ENCODE measurements at places on chromosomes 2 and 18.

GRCh38 chr2:49080681-49081080 is 73.6 kb downstream of the FSHR start:
- DNase-seq: no peak

DNA sequence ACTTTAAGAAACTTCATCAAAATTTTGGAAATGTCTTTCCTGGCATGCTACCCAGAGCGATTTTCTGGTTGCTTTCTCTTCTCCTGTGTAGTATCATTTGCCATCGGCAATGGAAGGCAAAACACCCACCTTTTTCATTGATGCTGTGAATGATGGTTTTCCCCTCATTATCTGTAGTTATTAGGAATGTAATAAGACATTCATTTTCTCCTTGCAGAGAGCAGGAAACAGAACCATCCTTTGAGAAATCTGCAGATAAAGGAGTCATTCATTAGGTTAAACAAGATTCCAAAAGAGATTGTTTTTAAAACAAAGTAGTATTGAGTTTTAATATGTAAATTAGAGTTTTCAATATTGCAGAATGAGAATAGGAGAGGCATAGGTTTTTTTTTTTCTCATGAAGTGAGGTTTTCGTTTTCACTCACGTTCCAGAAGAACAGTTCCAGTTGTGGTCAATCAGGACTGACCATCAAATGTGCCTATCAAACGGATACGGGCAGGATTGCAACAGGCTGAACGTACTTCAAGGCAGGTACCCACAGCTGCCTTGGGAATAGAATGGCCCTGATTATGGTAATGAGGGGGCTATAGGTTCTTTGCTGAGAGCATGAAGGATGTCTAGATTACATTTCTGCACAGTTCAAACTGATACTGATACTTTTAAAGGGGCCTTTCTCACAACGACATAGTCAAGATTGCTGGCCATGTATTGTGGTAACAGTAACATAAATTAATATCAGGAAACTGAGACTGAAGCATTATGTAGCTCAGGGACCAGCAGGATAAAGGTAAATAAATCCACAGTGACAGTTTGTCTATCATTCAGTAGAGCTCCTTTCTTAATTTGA is 49.8 kb upstream of the PLA2R1 start:
- DNase-seq: no peak

- DNase-seq: peak; percentile 10
Observed at GRCh38 chr2:5693287-5694201, 1.4 kb downstream of the SOX11 start.

DNA sequence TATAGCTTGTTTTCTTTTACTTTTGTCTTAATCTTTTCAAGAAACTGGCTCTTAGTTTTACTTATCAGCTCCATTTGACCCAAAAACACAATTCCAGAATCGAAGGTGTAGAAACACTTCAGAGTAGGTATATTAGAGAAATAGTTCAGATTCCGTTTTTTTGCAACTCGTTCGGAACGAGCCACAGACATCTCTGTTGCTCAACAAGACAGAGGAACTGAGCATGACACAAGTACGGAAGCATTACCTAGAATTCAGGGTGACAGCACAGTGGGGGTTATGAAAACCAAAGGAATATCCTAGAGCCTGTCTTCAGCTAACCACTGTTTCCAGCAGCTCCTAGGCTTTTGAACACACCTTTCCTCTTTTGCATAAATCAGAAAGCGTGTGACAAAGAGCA is 5.0 kb downstream of the HRH4 start:
- DNase-seq: no peak

- no peak for DNase-seq
Observed at GRCh38 chr18:24259869-24260641, 121.2 kb downstream of the CABYR start.

DNA sequence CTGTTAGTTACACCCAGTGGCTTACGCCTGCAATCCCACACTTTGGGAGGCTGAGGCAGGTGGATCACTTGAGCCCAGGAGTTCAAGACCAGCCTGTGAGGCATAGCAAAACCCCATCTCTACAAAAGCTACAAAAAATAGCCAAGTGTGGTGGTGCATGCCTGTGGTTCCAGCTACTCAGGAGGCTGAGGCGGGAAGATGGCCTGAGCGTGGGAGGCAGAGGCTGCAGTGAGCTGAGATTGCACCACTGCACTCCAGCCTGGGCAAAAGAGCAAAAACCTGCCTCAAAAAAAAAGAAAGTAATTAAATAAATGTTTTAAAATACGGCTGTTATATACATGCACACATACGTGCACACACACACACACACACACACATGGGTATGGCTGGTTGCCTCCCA is 194.8 kb downstream of the HDAC4 start:
- DNase-seq: no peak

DNA sequence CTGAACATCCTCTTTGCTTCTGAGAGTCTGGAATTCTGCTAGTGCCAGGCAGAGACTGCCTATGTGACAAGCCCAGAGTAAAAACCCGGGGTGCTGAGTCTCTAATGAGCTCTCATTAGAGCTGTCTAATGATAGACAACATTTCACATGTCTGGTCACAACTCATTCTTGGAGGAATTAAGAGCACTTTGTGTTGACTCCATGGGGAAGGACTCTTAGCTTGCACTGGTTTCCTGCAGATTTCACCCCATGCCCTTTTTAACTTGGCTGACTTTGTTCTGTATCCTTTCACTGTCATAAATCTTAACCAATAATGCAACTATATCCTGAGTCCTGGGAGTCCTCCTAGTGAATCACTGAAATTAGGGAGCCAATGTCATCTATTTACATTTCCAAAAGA is 33.5 kb downstream of the FBXO15 start:
- DNase-seq: no peak

DNA sequence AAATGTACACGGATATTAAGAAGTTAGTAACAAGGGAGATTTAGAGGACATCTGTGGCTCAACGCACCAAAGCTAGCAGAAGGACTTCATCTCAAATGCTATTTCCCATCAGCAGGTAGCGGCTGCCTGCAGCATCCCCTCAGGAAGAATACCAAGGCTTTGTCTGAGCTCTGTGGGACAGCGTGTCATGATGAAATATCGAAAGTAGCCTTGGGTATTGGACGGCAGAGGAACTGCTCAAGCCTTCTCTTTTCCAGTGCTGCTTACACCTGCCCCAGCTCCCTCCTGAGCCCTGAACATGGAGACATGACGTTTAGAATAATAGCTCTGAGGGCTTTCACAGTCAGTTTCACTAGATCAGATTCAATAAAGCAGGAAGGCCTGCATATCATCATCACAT is 241.6 kb downstream of the SUCLG1 start:
- no peak for DNase-seq

DNA sequence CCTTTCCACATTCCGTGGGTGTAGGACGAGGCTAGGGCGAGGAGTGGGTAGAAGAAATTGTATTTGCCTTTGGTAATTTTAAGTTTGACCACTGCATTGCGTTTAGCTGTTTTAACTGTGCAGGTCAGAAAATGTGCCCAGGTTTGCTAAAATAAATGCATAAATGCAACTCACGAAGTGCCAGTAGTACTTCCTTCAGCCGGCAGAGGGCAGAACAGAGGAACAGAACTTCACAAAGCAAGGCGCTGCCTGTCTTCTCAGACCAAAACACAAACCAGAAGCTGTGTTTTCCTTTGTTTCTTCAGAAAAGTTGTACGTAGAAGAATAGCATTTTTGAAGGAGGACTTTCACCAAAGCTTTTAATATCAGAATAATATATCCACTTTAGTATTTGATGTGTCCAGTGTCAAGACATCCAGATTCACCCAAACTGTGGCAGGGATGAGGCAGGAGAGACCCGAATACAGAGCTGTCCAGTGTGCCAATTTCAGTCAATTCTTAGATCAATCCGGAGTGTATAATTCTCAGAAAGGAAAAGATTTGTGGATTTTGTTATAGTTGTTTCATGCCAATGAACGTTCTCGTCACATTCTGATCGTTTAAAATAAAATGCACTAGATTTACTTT is 348.6 kb downstream of the DLGAP1 start:
- peak; percentile 83 for DNase-seq

GRCh38 chr2:96526615-96527285 is 9.8 kb upstream of the ARID5A start:
- DNase-seq: no peak

- no peak for DNase-seq
Observed at GRCh38 chr2:127174136-127174535, 46.0 kb downstream of the CYP27C1 start.

DNA sequence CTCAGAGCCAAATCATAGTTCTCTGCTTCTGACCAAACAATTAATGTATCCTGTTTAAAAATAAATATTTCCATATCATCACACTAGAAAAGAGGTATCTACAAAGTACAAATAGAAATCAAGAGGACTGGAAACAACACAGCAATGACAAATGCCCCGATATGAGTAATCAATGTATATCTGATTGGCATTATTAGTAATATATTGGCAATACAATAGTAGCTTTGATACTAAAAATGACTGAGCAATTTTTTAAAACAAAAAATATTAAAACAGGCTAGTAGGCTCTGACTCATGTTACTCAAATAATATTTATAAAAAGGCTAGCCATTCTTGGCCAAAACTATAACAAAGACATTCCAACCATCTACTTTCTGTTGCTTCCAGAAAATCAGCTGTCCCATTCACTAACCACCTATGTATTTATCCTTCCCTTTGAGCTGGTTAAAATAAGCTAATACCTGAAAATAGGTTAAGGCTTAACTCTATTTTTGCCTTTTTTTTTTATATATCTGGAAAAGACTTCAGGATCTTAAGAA is 13.3 kb downstream of the PPP4R3B start:
- no peak for DNase-seq

DNA sequence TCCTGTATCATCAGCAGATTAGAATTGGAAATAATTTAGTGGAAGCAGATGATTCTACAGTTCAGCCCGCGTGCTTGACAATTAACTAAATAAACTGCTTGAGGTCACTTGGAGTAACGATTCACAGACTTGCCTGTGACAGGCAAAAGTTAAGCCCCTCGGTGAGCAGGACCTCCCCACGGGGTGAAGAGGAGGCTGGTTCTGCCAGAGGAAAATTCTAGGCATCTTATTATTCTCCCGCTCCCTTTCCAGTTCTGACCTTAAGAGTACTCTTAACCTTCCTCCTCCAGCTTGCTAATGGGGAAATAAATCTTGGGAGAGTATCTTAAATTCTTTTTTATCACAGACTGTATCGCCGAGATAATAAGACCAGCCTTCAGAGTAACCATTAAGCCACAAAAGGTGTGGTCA is 169.7 kb upstream of the SMAD2 start:
- no peak for DNase-seq

DNA sequence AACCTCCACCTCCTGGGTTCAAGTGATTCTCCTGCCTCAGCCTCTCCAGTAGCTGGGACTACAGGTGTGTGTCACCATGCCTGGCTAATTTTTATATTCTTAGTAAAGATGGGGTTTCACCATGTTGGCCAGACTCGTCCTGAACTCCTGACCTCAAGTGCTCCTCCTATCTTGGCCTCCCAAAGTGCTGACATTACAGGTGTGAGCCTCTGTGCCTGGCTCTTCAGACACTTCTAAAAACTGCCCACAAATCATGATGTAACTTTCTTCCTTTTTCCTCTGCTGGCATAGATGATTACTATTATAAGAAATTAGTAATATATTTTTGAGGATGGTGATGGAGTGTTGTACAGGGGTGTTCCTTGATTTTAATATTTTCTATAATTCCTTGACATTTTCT is 6.0 kb downstream of the OSBPL6 start:
- no peak for DNase-seq

- no peak for DNase-seq
Observed at GRCh38 chr2:233832869-233833311, 21.4 kb downstream of the HJURP start.

- DNase-seq: peak; percentile 48
Observed at GRCh38 chr2:21317131-21317530, 193.4 kb downstream of the TDRD15 start.

GRCh38 chr2:205642599-205643356 is 39.5 kb upstream of the NRP2 start:
- no peak for DNase-seq

DNA sequence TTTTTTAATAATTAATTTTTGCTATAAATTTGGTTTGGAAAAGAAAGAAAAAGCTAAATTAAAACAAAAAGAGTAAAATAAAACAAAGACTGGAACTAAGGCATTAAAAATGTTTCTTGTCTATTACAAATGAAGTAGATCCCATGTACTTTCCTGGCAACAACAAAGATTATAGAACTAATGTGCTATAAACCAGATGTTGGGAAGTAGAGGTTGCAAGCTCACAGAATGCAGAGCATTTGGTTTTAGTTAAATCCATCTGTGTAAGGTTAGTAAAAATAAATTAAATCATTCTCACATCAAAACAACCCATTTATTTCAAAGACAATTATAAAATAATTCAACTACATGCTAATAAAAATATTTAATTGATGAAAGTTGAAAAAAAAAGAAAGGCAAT is 157.2 kb upstream of the ZC3H15 start:
- DNase-seq: no peak

GRCh38 chr2:227724394-227725039 is at the start of gene SCYGR6:
Gene SCYGR6 (minus strand): TSS chr2:227724757. CDS start chr2:227724757, 0 bp downstream.
- DNase-seq: no peak

- DNase-seq: peak; percentile 13
Observed at GRCh38 chr2:112920923-112921532, 10.1 kb downstream of the IL37 start.

DNA sequence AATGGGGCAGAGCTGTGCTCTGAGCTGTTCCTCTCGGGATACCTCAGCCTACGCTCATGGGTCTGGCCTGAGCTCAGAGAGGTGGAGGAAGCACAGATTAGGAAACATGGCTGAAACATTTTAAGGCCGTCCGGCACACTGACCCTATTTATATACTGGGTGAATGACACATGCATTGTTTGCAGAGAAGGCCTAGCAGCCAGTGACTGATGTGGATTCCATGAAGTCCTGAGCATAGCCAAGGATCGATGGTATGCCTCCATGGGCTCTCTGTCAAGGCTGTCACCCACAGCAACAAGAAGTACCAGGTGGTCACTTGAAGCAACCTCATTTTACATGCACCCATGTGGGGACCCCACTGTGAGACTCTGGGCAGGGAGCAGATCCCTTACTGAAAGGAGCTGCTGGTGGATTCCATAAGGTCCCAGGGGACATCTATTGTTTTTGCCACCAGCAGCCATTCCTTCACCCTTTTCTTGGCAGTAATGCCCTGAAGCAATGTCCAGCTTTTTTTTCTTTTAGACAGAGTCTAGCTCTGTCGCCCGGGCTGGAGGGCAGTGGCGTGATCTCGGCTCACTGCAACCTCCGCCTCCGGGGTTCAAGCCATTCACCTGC is 8.4 kb downstream of the PTMA start:
- DNase-seq: no peak

DNA sequence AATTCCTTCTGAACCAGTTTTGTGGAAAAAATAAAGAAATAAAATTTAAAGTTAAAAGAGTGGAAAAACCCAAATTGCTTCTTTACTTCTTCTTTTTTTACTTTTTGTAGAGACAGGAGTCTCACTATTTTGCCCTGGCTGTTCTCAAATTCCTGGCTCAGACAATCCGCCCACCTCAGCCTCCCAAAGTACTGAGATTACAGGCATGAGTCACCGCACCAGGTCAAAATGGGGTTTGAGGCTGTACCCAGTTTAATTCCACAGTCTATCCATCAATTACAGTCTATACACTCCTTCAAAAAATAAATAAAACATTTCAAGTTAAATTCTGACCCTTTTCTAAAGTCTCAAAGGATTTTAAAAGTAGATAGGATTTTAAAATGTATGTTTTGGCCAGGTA is 120.3 kb downstream of the FAM161A start:
- DNase-seq: peak; percentile 6

- no peak for DNase-seq
Observed at GRCh38 chr2:171878481-171878993, 15.5 kb downstream of the SLC25A12 start.

GRCh38 chr2:159148901-159149300 is 137.6 kb downstream of the WDSUB1 start:
- DNase-seq: no peak
